Liver (tissue), 10 donors: ENCODE measurements at places on chromosomes 7 and 10.

DNA sequence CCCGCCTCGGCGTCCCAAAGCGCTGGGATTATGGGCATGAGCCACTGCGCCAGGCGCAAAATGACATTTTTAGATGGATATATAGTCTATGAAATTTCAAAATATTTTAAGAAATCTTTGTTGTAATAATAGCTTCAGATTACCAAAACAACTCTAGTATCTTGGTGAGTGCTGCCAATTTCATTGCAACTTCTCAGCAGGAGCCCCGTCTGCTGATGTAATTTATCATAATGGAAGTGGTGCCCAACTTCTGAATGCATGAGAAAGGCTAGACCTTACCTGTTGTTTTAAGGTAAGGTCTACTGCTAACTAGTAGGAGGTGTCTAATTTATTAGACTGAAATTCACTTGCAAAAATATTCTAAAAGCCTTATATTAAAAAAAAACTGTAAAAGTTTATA lies 20.0 kb downstream of the PDSS1 start:
- DNase-seq, result no peak

- no peak for DNase-seq
Measured at GRCh38 chr10:26525586-26525985, 87.4 kb downstream of the APBB1IP start.

- no peak for DNase-seq
Measured at GRCh38 chr7:93146036-93146435, 2.1 kb downstream of the SAMD9L start.

- DNase-seq, result no peak
Measured at GRCh38 chr10:54342058-54342457, 459.0 kb downstream of the PCDH15 start.

GRCh38 chr7:3747467-3747866 lies 446.4 kb downstream of the SDK1 start:
- no peak for DNase-seq

GRCh38 chr10:50405723-50406122 lies 154.4 kb upstream of the ASAH2 start:
- no peak for DNase-seq

GRCh38 chr7:20220921-20221547 lies 3.9 kb upstream of the MACC1 start:
- DNase-seq, result no peak

DNA sequence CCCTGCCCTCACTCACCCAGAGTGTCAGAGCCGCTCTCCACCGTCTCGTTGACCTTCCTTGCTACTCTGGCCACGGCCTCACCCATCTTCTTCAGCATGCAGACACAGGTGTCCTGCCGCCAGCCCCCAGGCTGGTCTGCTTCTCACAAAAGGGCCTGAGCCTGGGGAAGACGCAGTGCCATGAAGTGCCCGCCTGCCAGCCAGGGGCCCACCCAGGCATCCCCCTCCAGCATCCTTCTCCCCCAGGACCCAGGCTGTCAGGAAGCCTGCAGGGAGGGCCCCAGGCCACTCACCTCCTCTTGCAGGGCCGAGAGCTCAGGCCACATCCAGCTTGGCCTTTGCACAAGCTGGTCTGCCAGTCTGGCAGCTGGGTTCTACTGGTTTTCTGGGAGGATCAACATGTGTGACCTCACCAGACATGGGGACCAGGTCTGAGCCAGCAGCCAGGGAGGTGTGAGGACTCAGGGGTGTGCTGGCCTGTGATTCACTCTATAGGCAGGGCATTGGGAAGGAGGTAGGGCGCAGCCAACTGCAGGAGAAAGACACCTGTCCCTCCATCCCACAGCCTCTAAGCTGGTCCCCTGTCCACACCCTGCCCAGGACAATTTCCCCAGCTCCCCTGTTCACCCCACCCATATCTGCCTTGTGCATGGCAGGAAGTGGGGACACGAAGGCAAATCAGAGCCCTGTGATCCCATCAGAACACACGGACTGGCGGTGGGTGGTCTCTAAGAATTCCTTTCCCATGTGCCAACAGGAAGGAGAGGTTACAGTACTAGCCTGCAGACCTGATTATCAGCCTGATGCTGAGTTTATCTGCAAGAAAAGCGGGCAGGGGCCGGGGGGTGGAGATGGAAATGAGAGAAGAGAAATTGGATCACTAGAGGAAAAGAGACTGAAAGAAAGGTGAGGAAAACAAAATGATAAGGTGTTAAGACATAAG lies 5.7 kb downstream of the LRRC20 start:
- no peak for DNase-seq

- DNase-seq, result no peak
Measured at GRCh38 chr10:10830293-10830986, 187.2 kb upstream of the CELF2 start.

DNA sequence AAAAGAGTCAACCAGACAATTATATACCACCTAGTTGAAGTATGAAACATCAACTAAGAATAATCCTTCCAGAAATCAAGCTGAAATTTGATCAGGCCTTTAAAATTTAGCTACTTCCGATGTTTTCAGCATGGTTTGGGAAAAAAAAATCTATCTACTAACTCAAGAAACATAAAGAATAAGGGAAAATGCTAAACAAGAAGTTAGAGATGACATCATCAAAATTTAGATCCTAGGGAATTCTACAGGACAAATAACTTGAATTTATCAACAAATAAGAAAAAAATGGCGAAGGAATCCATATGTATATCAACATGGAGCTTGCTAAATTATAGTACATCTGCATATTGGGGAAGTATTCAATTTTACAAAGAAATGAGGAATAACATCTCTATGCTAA lies 36.3 kb downstream of the HYAL4 start:
- DNase-seq, result no peak

- DNase-seq, result peak; percentile 45
Measured at GRCh38 chr7:155618708-155619633, 25.5 kb upstream of the RBM33 start.

GRCh38 chr7:131203291-131203976 lies 124.2 kb upstream of the MKLN1 start:
- no peak for DNase-seq

- no peak for DNase-seq
Measured at GRCh38 chr7:134362587-134363483, 46.1 kb upstream of the SLC35B4 start.

DNA sequence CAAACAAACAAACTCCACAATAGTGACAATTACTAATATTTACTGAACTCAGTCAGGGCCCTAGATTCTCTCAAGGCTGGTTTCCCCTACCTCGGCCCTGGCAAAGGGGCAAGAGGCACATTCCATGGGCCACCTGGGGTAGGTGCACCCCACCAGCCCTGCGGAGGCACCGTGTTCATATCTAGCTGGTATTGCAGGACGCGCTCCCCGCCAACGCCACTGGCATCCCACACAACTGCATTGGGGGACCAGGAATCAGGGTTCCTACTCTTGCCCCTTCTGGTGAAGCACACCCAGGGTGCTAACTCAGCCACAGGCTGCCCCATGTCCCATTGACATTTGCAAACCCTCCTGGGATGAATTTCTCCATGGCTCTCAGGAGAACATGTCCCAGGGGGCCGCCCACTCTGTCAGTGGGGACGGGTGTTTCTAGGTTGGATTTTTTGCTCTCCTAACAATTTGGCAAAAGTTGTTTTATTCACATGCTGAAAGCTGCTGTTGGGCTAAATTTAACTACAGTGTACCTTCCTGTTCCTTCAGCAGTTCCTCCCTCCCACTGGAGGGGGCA lies 76.7 kb downstream of the ZRANB1 start:
- DNase-seq, result no peak

DNA sequence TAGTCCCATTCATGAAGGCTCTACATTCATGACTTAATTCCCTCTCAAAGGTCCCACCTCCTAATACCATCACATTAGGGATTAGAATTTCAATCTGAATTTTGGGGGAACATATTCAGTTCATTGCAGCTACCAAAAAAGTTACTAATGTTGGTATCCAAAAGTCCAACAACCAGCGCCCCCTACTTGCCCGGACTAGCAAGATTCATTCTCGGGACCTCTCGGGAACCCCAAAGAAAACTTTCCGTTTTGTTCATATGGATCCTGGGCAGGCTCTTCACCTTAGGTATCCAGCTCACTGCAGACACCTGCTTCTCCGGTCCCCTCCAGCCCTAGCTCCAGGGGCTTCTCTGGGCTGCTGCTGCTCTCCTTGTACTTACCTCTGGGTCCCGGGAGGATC lies 8.9 kb upstream of the GRK5 start:
- no peak for DNase-seq

DNA sequence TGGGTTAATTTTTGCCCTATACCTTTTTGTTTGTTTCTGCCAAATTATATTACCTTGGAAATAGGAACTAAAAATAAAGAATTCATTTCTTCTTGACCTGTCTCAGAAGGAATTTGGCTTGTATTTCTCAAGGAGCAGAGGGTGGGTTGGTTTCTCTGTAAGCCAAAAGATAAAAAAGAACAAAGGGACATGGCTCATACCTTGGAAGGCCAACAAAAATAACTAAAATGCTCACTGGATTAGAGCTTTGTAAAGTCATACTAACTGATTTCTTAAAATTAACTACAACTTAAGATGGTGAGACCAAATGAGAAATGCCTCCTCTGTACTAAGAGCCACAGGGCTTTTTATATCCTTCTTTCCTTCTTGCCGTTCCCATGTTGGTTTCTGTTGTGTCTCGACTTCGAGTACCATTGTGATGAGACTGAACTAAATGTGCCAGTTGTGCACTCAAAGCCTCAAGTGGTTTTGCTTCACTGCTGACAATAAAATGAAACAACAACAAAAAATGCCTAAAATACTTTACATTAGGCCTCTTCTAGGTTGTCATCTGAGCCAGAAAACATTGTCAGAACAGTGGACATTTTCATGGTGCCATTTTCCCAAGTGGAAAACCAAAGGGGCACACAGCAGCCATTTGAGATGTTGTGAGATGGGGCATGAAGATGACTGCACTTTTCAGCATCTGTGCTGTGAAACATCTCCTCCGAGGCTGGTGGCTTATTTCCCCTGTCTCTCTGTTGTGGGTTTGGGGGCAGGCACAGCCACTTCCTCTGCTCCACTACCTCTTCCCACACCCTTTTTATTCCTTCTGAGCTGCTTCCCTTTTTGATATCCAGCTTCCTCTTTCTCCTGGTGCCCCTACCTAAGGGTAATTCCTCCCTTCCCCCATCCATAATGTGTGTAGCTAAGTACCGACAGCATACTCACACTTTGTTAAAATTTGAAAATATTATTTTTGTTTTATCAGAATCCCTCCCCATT lies 51.8 kb upstream of the AGR3 start:
- no peak for DNase-seq

GRCh38 chr10:47255033-47255813 lies 44.8 kb upstream of the GDF10 start:
- no peak for DNase-seq

GRCh38 chr7:22588351-22588750 lies 88.4 kb upstream of the STEAP1B start:
- no peak for DNase-seq

DNA sequence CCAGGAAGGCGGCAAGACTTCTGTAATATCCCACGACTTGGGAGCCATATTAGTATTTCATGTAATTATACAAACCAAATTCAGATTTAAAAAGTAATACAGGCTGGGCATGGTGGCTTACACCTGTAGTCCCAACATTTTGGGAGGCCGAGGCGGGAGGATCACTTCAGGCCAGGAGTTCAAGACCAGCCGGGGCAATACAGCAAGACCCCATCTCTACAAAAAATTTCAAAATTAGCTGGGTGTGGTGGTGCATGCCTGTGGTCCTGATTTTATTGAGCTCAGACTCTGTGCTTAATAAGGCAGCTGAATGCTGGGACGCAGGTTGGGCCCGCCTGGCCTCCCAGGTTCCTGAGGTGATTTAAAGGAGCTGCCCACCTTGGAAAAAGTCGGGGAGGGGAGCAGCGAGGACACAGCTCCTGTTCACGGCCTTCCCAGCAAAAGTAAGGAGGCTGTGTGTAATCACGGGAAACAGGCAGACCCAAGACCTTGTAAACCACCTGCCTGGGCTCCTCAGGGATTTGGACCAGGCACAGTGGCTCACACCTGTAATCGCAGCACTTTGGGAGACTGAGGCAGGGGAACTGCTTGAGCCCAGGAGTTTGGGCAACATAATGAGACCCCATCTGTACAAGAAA lies 93.0 kb upstream of the DNAAF5 start:
- no peak for DNase-seq

GRCh38 chr10:5910323-5911100 lies 20.5 kb downstream of the FBH1 start:
- no peak for DNase-seq

GRCh38 chr10:35480142-35480541 lies 125.0 kb upstream of the GJD4 start:
- DNase-seq, result no peak

DNA sequence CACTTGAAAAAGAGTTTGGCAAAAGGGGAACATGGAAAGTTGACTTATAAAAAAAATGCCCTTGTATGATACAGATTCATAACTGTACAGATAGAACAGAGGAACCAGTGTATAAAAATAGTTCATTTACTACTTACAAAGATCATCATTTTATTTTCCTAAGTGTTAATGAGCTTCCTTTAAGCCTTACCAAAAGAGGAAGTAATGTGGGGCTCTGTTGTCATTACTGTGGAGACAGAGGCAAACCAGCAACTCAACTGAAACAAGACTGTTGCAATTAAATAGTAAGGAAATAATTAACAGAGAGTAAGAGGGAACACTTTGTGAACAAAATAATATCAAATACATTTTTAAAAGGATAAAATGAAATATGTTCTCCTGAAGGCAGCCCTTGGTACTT lies 526.2 kb upstream of the ADARB2 start:
- DNase-seq, result no peak

DNA sequence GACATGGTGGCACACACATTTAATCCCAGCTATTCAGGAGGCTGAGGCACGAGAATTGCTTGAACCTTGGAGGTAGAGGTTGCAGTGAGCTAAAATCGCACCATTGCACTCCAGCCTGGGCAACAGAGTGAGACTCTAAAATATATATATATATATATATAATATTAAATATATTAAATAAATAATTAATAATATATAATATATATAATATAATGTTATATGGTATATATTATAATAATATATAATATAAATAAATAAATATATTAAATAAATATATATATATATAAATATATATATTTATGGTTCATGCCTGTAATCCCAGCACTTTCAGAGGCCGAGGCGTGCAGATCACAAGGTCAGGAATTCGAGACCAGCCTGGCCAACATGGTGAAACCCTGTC lies 33.9 kb upstream of the PBLD start:
- no peak for DNase-seq

- DNase-seq, result no peak
Measured at GRCh38 chr7:66967029-66967428, 28.4 kb downstream of the SBDS start.
